ENCODE measurements at places on chromosomes 6 and 20. TPM values are rescaled to one million over a fixed set of nuclear protein-coding genes. Genes with fewer than 3 reads are reported as not detected.

Gene GCNT2
- total RNA-seq: 21.7 TPM

Gene FUT9
- total RNA-seq: 102 TPM

Gene UBE2V1
- total RNA-seq: 48.4 TPM

Gene MLN
- not detected for total RNA-seq

Gene DPPA5
- not detected for total RNA-seq

Gene TCP11
- 0.23 TPM for total RNA-seq

All from diencephalon (tissue), 1 donor.